Breast epithelium (tissue), 4 donors: ENCODE measurements at places on chromosomes 4 and X.

DNA sequence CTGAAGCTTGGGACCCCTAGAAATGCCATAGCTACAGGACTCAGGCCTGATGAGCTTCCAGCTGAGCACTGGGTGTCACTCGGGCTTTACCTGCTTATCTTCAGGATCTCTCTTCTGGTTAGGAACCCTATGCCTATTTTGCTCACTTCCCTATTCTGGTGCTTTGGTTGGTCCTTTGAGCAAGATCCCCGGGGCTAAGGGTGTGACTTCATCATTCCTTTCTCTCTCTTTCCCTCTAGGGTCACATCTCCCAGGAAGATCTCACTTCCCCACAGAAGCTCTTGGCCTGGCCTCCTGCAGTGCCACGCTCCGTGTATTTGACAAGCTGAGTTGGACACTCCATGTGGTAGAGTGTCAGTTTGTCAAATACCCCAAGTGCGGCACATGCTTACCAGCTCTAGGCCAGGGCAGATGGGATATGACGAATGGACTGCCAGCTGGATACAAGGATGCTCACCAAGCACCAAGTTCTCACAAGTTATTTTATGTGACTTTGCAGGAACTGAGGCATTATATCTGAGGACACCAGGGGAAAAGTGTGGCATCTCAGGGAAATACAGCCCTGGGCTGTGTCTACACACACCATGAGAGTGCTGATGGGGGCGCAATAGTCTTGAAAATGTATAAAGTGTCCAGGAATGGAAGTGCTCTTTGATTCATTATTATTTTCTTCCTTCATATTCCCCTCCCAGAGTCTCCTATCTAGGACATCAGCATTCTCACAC is 21.1 kb downstream of the VSIG4 start:
- no peaks in the 10 kb centered on the region for H3K4me1 ChIP-seq
- H3K27me3 ChIP-seq = peaks cover 66% of the 10 kb centered on the region
- no peak overlapping the region for H3K4me3 ChIP-seq
- H3K36me3 ChIP-seq = no peaks in the 10 kb centered on the region
- no peak for DNase-seq

GRCh38 chrX:136659174-136659573 is 11.2 kb downstream of the CD40LG start:
- DNase-seq = no peak
- no peaks in the 10 kb centered on the region for H3K36me3 ChIP-seq
- no peak overlapping the region for H3K27ac ChIP-seq
- no peak overlapping the region for H3K4me3 ChIP-seq
- no peaks in the 10 kb centered on the region for H3K4me1 ChIP-seq
- H3K27me3 ChIP-seq = peaks cover 9% of the 10 kb centered on the region

GRCh38 chr4:57206172-57206571 is 96.0 kb upstream of the IGFBP7 start:
- no peaks in the 10 kb centered on the region for H3K27me3 ChIP-seq
- no peaks in the 10 kb centered on the region for H3K36me3 ChIP-seq
- H3K4me3 ChIP-seq = no peak overlapping the region
- no peak overlapping the region for H3K27ac ChIP-seq
- no peak for DNase-seq

GRCh38 chrX:9149501-9150245 is 115.7 kb upstream of the FAM9B start:
- peak overlapping the region; percentile 18 for H3K27ac ChIP-seq
- peaks cover 20% of the 10 kb centered on the region for H3K27me3 ChIP-seq
- H3K4me3 ChIP-seq = no peak overlapping the region
- DNase-seq = no peak

DNA sequence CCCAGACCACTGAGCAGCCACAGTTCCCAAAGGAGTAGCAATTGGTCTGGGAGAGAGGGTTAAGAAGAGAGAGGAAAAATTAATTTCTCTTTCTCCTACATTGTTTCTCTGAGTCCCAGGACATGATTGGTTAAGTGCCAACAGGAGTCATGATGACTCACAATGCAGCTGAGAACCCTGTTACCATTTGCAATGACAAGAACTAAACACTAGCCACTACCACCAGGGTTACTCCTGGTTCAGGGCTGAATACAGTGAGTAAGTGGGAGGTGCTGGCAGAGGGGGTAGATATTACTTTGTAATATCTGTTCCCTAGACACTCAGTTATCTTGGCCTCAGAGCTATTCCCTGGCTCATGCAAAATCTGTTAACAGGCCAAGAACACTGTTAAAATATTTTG is 18.0 kb downstream of the ETDC start:
- DNase-seq = no peak
- H3K36me3 ChIP-seq = no peaks in the 10 kb centered on the region

- no peak for DNase-seq
- no peak overlapping the region for H3K27ac ChIP-seq
- H3K4me1 ChIP-seq = no peaks in the 10 kb centered on the region
- no peaks in the 10 kb centered on the region for H3K27me3 ChIP-seq
- no peaks in the 10 kb centered on the region for H3K36me3 ChIP-seq
Observed at GRCh38 chr4:48431401-48431800, 51.7 kb upstream of the SLC10A4 start.

- no peak for DNase-seq
- H3K27me3 ChIP-seq = no peaks in the 10 kb centered on the region
- no peaks in the 10 kb centered on the region for H3K36me3 ChIP-seq
- peaks cover 4% of the 10 kb centered on the region for H3K4me1 ChIP-seq
Observed at GRCh38 chr4:38154681-38155588, 194.7 kb downstream of the PTTG2 start.

DNA sequence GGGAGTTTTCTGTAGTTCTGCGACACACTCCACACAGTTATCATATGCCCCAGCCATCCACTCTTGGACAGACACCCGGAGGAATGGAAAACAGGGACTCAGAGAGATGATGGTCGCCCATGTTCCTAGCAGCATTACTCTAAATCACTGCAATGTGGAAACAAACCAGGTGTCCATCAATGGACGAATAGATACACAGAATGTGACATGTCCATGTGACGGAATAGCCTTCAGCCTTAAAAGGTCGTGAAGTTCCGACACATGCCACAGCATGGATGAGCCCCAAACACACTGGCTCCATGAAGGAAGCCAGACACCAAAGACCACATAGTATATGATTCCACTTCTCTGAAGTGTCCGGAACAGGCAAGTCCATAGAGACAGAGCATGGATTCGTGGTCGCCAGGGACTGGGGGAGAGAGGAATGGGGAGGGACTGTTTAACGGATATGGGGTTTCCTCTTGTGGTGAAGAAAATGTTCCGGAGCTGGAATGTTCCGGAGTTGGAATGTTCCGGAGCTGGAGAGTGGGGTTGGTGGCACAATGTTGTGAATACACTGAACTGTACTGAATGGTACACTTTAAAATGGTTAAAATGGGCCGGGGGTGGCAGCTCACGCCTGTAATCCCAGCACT is 28.7 kb upstream of the AFAP1 start:
- H3K4me3 ChIP-seq = no peak overlapping the region
- peaks cover 15% of the 10 kb centered on the region for H3K4me1 ChIP-seq
- no peaks in the 10 kb centered on the region for H3K27me3 ChIP-seq
- H3K36me3 ChIP-seq = no peaks in the 10 kb centered on the region
- DNase-seq = no peak

DNA sequence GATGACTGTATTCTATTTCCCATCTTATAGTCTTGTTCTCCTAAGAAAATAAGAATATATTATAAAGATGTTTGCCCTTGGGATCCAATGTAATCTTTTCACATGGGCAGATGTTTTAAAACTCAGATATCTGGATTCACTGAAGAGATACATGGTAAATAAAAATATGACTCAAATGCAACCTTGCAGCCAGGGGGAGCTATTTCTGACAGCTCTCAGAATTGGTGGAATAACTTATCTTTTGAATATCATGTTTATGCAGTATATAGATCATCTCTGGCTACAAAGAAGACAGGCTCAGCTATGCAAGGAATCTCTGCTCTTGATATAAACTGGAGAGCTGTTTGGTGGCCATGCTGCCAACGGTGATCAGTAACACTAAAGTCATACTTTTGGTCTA is 274.7 kb downstream of the GLUD2 start:
- no peaks in the 10 kb centered on the region for H3K27me3 ChIP-seq
- no peaks in the 10 kb centered on the region for H3K4me1 ChIP-seq
- no peak overlapping the region for H3K4me3 ChIP-seq
- no peaks in the 10 kb centered on the region for H3K36me3 ChIP-seq

GRCh38 chr4:109701566-109702410 is 1.5 kb downstream of the CASP6 start:
- no peaks in the 10 kb centered on the region for H3K27me3 ChIP-seq
- DNase-seq = no peak
- peak overlapping the region; percentile 77 for H3K4me3 ChIP-seq
- H3K36me3 ChIP-seq = no peaks in the 10 kb centered on the region

- no peaks in the 10 kb centered on the region for H3K27me3 ChIP-seq
- no peak for DNase-seq
- no peaks in the 10 kb centered on the region for H3K36me3 ChIP-seq
- H3K4me1 ChIP-seq = no peaks in the 10 kb centered on the region
- no peak overlapping the region for H3K27ac ChIP-seq
Observed at GRCh38 chr4:146336410-146336807, 122.1 kb downstream of the REELD1 start.

GRCh38 chr4:53321151-53321983 is 44.5 kb downstream of the SCFD2 start:
- H3K27me3 ChIP-seq = no peaks in the 10 kb centered on the region
- H3K36me3 ChIP-seq = no peaks in the 10 kb centered on the region
- DNase-seq = no peak

- H3K4me1 ChIP-seq = no peaks in the 10 kb centered on the region
- no peak for DNase-seq
- H3K27me3 ChIP-seq = no peaks in the 10 kb centered on the region
- H3K27ac ChIP-seq = no peak overlapping the region
- no peak overlapping the region for H3K4me3 ChIP-seq
- H3K36me3 ChIP-seq = no peaks in the 10 kb centered on the region
Observed at GRCh38 chr4:188092824-188093223, 16.6 kb downstream of the TRIML2 start.

DNA sequence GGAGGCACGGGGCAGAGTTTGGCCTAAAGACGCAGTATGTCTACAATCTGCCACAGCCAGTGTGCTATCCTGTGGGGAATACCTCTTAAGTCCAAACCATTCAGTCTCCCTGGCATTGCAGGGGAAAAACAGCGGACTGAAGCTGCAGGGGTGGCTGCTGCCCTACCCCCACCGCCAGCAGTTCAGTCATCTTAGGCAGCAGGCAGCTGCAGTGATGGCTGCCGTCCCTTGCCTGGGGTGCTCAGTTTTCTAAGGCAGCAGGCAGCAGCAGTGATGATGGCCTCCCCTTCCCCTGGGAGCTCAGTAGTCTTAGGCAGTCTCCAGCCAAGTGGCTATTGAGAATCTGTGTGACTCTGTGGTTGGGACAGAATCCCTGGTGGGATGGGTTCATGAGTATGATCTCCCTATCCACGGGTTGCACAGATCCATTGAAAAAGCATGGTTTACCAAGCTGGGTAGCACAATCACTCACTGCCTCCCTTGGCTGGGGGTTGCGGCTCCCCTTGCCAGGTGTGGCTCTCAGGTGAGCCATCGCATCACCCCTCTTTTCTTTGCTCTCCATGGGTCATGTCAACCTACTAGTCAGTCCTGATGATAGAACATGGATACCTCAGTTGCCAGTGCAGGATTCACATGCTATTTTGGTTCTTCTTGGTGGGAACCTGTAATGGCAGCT is 48.9 kb upstream of the GRID2 start:
- no peaks in the 10 kb centered on the region for H3K27me3 ChIP-seq
- H3K27ac ChIP-seq = no peak overlapping the region
- H3K4me1 ChIP-seq = no peaks in the 10 kb centered on the region
- no peak overlapping the region for H3K4me3 ChIP-seq
- no peak for DNase-seq
- no peaks in the 10 kb centered on the region for H3K36me3 ChIP-seq

- no peaks in the 10 kb centered on the region for H3K4me1 ChIP-seq
- H3K27ac ChIP-seq = no peak overlapping the region
- no peak for DNase-seq
- no peaks in the 10 kb centered on the region for H3K36me3 ChIP-seq
- H3K4me3 ChIP-seq = no peak overlapping the region
- H3K27me3 ChIP-seq = no peaks in the 10 kb centered on the region
Observed at GRCh38 chrX:39928704-39929378, 168.9 kb downstream of the BCOR start.

DNA sequence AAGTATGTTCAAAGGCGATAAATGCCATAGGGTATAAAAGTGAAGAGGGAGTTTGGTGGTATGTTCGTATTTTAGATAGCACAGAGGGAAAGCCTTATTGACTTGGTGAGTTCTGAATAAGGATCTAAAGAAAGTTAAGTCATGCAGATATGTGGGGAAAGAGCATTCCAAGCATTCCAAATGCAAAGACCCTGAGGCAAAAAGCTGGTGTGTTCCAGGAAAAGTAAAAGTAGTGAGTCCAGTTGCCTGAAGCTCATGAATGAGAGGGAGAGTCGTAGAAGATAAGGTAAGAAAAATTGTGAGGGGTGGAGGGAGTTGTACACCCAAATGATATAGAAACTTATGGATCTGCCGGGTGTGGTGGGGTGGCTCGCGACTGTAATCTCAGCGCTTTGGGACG is 426.7 kb downstream of the RPA4 start:
- H3K27ac ChIP-seq = no peak overlapping the region
- H3K4me1 ChIP-seq = no peaks in the 10 kb centered on the region
- no peak overlapping the region for H3K4me3 ChIP-seq
- H3K36me3 ChIP-seq = no peaks in the 10 kb centered on the region
- H3K27me3 ChIP-seq = no peaks in the 10 kb centered on the region
- no peak for DNase-seq

- no peak overlapping the region for H3K27ac ChIP-seq
- no peaks in the 10 kb centered on the region for H3K4me1 ChIP-seq
Observed at GRCh38 chrX:16934185-16934584, 12.3 kb upstream of the REPS2 start.

DNA sequence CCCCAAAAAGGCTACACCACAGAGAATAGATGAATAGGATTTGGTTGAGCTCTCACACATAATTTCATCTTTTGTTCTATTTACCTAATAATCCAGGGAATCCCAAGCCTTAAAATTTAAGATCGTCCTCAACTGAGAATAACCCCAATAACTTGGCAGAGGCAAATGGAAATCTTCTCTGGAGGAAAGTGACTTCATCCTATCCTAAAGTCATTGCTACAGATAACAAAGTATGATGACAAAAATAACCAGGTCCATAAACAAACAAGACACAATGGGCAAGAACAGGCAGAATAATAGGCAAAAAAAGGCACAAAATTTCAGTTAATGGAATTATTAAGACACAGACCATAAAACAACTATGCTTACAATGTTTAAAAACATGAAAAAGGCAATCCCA is 177.3 kb upstream of the STK26 start:
- H3K27ac ChIP-seq = no peak overlapping the region
- no peaks in the 10 kb centered on the region for H3K4me1 ChIP-seq
- no peak for DNase-seq
- peaks cover 52% of the 10 kb centered on the region for H3K27me3 ChIP-seq
